ENCODE measurements at places on chromosomes 16 and 17.

DNA sequence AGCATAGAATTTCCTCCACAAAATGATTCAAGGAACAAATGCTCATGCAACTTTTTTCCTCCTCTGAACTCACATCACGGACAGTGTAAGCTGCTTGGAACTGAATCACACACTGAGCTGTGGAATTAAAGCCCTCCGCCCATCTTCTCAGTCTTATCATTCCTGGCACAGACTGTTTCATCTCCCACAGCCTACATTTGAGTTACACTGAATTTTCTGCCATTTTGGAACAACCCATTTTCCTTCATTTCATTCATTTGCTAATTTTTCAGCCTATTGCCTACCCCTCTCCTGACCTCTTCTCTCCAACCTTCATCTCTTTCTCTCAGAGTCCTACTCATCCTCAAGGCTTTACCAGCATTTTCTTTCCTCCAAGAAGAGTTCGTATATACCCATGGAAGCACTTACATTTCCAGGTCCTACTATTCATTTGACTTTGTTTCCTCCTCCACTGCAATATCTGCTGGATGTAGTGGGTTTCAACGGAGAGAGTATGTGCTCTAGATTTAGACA lies 39.1 kb upstream of the TOM1L1 start:
- DNase-seq: no peak

- DNase-seq: no peak
Observed at GRCh38 chr16:15754821-15755534, 101.8 kb downstream of the MYH11 start.

- DNase-seq: no peak
Observed at GRCh38 chr17:65139101-65139764, 2.1 kb downstream of the RGS9 start.

DNA sequence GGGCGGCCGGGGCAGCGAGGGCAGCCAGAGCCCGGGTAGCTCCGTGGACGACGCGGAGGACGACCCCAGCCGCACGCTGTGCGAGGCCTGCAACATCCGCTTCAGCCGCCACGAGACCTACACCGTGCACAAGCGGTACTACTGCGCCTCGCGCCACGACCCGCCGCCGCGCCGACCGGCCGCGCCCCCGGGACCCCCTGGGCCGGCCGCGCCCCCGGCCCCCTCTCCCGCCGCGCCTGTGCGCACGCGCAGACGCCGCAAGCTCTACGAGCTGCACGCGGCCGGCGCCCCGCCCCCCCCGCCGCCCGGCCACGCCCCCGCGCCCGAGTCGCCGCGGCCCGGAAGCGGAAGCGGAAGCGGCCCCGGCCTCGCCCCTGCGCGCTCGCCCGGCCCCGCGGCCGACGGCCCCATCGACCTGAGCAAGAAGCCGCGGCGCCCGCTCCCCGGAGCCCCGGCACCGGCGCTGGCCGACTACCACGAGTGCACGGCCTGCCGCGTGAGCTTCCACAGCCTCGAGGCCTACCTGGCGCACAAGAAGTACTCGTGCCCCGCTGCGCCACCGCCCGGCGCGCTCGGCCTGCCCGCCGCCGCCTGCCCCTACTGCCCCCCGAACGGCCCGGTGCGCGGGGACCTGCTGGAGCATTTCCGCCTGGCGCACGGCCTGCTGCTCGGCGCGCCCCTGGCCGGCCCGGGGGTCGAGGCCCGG lies 36.1 kb upstream of the ZC3H18 start:
- peak; percentile 74 for DNase-seq

DNA sequence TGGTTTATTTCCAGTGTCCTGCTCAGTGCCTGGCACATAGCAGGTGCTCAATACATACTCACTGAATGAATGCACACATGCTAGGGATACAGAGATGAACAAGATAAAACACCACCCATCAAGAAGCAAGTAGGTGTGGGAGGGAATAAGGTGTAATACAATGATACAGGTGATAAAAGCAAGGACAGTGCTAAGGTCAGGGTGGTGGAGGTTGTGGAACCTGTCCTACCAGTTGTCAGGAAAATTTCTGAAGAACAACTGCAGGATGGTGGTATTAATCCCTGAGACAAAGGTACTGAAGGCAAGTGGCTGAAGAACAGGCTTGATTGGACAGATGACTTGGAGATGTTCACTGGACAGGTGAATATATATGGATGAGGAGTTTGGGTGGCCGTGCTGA lies 1.8 kb downstream of the KNOP1 start:
- no peak for DNase-seq

- peak; percentile 28 for DNase-seq
Observed at GRCh38 chr16:50742576-50743200, 802 bp downstream of the CYLD start.

DNA sequence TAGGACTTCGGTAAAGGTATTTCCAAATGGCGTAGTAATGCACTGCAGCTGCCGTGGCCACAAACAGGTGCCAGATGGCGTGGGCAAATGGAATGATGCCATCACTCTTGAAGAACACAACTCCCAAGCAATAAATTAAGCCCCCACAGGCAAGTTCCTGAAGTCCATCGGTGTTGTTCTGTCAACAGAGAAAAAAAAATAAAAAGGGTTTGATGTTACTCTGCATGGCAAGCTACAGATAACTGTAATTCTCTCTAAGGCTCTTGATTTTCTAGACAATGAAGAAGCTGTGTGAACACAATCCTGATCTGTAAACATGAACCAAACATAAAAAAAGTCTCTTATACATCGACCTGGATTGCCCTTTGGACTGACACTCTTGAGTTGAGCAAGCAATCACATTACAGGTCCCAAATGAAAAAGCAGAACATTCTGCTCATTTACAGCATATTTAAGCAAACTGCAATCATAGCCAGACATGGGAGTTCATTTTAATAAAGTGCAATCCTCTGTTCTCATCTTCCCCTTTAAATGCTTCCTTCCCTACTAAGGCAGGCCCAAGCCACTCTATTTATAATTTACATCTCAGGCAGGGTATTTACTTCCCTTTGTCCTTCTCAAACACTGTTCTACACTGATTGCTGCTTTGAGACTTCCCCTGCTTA lies 27.1 kb downstream of the MMD start:
- DNase-seq: no peak

DNA sequence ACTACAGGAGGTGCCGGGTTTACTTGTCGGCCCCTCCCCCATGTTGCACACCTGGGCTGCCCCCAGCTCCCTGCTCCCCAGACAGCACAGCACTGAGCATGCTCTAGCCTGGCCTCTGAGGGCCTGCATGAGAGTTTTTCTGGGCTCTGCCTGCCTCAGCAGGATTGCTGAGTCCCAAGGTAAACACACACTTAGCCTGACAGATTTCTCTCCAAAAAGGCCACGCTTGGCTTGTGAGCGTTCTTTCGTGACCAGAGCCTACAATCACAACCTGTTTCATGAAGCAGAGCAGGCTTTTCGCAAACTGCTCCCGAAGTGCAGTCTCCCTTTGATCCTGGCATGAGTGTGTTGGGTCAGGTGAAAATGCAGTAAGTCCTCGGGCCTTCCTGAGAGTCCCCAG lies 9.8 kb upstream of the CD300E start:
- no peak for DNase-seq

GRCh38 chr16:75916451-75916850 lies 190.2 kb upstream of the CPHXL start:
- DNase-seq: no peak

- no peak for DNase-seq
Observed at GRCh38 chr17:15321556-15322251, 19.7 kb downstream of the TEKT3 start.

- DNase-seq: peak; percentile 34
Observed at GRCh38 chr16:89574681-89575246, 794 bp upstream of the CPNE7 start.
